Peyer's patch (tissue), 4 donors: ENCODE measurements at places on chromosomes 11 and 22.

- no peak for DNase-seq
Measured at GRCh38 chr11:3015796-3016195, 23.7 kb upstream of the NAP1L4 start.

GRCh38 chr11:10716122-10716521 is 22.6 kb upstream of the IRAG1 start:
- no peak for DNase-seq

DNA sequence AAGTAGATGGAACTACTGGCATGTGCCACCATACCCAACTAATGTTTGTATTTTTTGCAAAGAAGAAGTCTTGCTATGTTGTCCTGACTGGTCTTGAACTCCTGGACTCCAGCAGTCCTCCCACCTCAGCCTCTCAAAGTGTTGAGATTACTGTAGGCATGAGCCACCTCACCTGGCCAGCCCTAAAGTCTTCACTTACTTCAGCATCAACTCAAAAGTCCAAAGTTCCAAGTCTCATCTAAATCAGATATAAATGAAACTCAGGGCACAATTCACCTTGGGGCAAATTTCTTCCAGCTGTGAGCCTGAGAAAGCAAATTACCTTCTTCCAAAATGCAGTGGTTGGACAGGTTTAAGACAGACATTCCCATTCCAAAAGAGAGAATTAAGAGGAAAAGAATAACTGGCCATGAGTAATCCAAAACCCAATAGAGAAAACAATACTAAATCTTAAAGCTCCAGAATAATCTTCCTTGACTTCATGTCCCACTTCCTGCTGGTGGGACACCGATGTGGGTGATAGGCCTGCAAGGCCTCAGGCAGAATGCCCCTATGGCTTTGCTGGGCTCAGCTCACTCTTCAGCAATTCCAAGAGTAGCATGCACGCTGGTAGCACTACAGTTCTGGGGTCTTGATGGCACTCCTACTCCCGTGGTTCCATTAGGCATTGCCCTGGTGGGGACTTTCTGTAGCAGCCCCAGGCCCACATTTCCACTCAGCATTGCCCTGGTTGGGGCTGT is 50.3 kb downstream of the TUG1 start:
- no peak for DNase-seq

DNA sequence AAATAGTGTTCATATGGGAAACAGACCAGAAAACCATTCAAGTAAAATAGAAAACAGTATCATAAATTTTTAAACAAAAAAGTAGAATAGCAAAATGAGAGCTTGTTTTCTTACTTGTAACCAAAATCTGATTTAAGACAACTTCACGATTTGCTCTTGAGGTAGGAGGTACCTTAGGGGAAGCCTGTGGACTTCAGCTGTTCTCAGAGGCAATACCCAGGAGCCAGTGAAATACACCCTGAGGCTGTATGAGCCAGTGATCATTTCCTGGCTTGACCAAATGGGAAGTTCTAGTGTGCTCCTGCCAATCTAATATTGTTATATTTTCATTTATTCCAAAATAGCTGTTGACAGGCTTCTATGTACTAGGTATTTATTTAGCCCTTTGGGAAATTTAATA is 104.8 kb downstream of the ARHGAP42 start:
- DNase-seq = no peak

- no peak for DNase-seq
Measured at GRCh38 chr11:110126936-110127335, 33.7 kb downstream of the ZC3H12C start.

DNA sequence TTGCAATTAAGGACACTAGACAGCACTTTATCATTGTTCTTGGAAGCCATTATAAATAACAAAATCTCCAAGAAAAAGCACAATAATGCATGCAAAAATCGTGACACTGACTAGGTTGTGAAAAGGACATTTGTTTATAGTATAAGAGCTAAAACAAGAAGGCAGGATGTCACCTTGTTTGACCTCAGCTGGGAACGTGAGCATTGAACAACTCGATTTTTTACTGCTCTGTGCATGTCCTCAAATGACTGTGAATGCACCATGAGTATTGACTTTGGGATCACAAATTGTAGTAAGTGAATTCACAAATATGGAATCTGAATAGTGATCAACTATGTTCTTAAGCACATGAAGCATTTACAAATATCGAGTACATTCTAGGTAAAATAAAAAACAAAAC is 35.3 kb upstream of the ARHGAP20 start:
- DNase-seq = no peak

DNA sequence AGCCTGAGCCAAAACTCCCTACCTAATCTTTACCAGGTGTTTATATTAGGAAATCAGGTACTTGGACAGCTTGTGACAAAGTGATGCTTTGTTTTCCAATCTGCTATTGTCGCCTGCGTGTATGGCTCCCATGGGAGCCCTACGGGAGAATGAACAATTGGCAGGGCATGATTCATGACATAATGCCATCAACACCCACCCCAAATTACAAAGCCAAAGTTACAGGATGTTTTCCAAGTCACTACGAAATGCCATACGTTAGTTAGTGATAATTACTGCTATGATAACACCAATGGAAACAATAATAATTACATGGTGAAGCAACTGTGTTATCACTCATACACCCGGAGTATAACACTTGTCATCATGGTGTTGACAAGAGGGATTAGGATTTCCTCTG is 226.4 kb downstream of the FAM181B start:
- DNase-seq = no peak

- DNase-seq = no peak
Measured at GRCh38 chr22:38758276-38758945, 2.6 kb upstream of the SUN2 start.

GRCh38 chr11:60855726-60856633 is at the start of gene PTGDR2:
Gene PTGDR2, minus strand, starts transcription at chr11:60855950. Its CDS starts 2,228 bp downstream, at chr11:60853722.
- DNase-seq = peak; percentile 58

GRCh38 chr11:32713496-32713895 is 81.0 kb downstream of the CCDC73 start:
- no peak for DNase-seq
